Renal cortical epithelial cell (primary cell): ENCODE measurements at places on chromosomes 4 and X.
A peak's percentile ranks its signal among the peaks of the same experiment; 100 is the strongest.

DNA sequence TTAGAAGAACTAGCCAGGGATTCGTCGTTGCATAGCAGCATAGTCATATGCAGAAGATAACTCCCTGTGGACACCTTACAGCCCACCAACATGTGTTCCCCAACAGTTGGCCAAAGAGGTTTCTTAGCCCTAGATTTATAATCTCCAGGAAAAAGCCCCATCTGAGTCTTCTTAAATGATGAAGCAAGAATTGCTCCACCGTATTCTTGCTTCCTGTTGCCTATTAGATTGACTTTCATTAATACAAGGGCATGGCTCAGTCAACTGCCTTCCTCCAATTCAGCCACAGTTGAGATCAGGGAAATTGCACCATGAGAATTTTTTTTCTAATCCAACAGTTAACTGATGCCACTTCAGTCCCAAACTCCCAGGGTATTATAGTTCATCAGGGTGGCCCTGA, 5.2 kb upstream of the AFF2 start:
- DNase-seq = no peak

GRCh38 chr4:2810388-2810787, 17.5 kb downstream of the SH3BP2 start:
- DNase-seq = no peak

DNA sequence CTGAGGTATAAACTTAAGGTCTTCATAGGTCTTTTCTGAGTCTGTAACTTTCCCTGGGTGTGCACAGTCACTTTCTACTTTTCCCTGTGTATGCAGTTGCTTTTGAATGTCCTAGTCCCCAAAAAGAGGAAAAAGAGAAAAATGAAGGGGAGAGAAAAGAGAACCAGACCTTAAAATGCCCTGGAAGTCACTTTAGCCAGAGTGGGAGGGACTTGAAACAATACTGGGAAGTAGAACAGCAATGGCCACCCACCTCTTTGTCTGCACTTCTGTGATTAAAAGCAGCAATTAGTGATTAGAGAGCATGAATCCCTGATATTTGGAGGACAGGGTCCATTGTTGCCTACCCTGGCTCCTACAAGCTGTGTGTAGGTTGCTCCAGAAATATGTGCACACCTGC, 36.1 kb downstream of the ZCCHC13 start:
- DNase-seq = no peak

- DNase-seq = peak; percentile 57
Observed at GRCh38 chr4:184439856-184440594, 34.3 kb downstream of the IRF2 start.

GRCh38 chr4:48033412-48033811, 16.8 kb downstream of the NIPAL1 start:
- DNase-seq = no peak

DNA sequence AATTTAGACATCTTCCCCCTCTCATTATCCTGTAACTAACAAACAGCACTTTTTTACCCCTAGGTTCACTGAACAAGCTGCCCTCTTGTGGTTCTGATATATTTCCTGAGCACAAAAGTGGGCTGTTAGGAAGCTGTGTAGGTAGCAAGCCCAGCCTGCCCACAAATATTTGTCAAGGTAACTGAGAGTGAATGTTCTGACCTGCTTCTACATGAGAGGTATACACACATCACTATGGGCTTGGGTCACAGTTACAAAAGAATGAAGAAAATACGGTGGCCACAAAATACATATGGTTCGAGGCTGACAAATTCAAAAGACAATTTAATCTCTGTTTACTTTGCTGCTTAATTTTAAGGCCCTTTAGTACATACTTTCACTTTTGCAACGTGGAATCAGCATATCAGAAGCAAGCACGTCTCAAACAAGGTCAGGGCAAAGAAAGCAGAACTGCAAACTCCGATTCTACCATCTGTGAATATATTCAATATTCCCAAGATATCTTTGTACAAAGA, 78.7 kb downstream of the RBM47 start:
- peak; percentile 84 for DNase-seq

GRCh38 chr4:123163501-123163900, 233.1 kb upstream of the SPRY1 start:
- DNase-seq = no peak

GRCh38 chr4:62394766-62395165, 1194.6 kb downstream of the ADGRL3 start:
- DNase-seq = no peak

- DNase-seq = no peak
Observed at GRCh38 chr4:124469981-124470380, 242.6 kb downstream of the ANKRD50 start.

DNA sequence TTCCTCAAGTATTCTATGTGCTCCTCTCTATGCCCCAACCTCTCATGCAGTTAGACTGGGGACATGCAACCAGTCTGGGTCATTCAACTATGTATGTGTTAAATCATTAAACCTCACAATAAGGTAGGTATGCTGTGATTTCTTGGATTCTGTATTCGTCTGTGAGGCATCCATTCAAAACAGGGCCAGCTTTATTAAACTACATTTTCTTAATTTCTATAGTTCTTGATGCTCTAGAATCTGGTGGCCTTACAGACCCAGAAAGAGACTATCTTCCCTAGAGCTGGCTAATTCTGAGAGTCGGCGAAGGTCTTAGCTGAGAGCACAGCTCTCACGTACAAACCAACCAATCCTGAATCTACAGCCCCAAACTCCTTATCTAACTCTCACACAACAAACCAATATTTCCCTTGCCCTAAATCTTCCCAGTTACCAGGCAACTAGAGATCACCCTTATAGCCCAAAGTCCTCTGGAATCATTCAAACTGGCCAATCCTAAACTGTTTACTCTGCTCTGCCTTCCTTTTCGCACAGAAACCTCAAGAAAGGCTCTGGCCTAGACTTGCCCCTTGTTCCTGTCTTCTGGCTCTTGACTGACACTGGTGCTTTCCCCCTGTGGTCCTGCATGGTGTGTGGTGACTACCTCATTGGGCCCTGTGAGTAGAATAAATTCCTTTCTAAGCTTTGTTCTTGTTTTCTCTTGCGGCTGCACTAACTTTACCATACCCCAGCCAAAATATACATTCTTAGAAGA, 203.5 kb upstream of the TET2 start:
- DNase-seq = no peak

DNA sequence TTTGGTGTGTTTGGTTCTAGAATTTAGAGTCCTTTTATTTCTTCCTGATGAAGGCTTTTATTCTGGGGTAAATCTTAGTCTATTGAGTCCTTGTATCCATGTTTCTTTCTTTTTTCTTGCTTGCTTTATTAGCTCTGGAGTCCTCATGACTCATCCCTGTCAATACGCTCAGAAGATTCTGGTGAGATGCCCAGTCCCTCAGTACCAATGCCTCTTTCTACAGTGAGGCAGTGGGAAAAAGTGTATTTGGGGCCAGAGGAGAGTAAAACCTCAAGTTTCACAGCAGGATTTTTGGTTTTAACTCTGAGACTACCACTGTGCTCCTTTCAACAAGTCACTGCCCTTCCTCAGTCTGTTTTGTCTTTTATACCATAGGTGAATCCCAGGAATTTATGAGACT, 368.0 kb downstream of the GBA3 start:
- peak; percentile 55 for DNase-seq

DNA sequence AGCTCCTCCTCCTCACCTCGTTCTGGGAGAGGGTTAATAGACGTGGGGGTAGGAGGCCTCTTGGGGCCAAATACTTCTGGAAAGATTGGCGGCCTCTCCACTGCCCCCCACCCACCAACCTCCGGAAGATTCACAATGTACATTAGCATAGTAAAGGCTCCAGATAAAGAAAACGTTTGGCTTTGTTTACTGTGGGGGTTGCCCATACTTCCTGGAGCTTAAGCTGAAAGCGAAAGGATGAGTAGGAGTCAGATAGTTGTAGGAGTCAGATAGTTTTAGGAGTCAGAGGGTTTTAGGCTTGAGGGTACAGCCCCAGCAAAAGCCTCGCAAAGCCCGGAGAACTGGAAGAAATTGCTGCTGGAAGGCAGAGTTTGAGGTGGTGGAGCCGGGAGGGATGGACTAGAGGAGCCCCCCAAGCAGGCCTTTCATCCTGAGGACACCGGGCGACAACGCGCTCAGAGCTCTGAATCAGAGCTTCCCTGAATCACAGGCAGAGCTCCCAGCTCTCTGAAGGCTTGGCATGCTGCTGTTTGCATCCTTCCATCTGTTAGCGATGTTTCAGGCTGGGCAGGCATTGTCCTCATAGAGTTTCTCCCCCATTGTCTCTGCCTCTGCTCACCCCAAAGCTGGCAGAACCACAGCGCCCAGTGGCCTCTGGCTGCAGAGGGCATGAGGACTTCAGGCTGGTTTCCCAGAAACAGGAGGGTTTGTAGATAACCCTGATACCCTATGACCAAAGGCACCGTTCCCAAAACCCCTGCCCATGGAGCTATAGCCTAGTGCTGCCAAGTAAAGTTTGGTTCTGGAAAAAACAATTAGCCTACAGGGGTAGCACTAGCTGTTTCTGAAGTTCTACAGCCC, 280.7 kb downstream of the BCOR start:
- no peak for DNase-seq

GRCh38 chr4:92252846-92253245, 50.9 kb upstream of the GRID2 start:
- DNase-seq = no peak

- no peak for DNase-seq
Observed at GRCh38 chrX:18468599-18468998, 43.2 kb downstream of the CDKL5 start.

DNA sequence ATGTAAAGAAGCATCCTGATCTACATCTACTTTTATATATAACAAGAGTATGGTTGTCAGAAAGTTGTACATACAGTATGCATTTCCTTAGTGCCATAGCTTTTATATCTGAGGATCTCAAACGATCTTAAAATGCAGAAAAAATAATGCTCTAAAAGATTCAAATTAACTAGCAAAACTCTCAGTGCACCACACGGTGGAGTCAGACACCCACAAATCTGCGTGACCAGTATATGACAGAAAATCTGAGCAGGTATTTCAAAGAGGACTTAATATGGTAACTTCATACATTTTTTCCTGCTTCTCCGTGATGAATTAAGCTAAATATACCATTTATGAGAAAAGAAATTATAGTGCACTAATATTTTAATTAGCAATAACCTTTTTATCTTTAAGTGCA, 803.0 kb downstream of the DMD start:
- DNase-seq = no peak

- no peak for DNase-seq
Observed at GRCh38 chrX:49188468-49189076, 2.4 kb upstream of the PRICKLE3 start.

- peak; percentile 22 for DNase-seq
Observed at GRCh38 chrX:31423609-31424189, 351.9 kb upstream of the FTHL17 start.

GRCh38 chr4:119041951-119042560, 93.6 kb upstream of the MYOZ2 start:
- DNase-seq = peak; percentile 79

DNA sequence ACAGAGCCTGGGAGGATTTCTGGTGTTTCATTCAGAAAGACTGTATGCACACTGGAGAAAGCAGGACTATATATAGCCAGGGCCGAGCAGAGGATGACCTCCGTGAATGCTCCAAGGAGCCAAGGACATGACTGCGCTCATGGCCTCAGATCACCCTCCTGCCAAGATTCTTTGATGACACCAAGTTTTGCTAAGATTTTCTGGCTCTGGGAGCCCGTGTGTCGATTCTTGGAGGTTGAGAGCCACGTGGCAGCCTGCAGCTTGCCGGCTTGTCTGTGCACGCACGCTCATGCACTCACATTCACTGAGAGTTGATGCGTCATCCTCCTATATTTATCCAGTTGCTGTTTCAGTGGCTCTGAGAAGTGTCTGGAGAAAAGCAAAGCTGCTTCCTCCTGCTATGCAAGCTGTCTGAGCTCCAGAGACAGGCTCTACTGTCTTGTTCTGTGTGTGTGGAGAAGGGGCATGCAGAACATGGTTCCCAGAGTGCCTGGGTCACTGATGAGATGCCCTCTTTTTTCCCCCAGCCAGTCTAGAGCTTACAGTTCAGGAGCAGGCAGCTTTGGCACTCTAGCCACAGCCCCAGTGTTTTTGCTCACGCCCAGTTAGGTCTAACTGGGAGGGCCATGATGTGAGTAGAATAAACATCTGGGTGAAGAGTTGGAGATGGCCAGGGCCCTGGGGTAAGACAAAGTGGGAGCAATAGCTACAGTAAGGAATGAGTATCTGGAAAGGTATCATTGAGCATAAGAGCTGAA, 64.9 kb upstream of the SCOC start:
- no peak for DNase-seq

DNA sequence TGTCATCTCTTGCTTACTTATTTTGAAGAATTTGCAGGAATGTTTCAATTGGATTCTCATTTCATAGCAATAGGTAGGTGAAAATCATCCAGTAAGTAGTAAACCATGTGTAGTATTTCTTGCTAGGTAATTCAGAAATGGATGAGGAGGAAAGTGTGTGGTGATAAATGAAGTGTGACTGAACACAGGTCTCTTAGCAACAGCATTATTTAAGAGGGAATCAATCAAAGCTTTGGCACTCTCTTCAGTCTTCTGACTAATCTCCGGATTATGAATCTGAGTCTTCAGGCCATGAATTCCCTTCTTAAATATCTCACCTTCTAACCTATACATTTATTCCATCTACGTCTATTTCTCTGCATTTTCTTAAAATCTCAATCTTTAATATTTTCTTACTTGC, 55.8 kb upstream of the ARHGAP24 start:
- peak; percentile 61 for DNase-seq

DNA sequence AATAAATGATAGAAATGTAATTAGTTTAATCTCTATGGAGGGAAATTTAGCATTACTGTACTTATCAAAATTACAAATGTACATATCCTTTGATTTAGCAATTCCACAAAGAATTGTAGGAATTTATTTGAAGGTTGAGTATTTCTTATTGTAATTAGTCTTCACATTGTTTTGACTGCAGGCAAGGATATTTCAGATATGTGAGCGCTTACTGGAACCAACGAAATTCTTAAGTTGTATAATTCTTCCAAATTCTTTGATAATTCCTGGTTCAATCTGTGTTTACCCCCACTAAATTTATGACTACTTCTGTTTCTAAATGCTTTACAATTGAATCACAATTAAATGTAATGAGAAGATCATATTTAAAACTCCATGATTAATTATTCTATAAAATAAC, 26.9 kb upstream of the WWC2 start:
- no peak for DNase-seq

DNA sequence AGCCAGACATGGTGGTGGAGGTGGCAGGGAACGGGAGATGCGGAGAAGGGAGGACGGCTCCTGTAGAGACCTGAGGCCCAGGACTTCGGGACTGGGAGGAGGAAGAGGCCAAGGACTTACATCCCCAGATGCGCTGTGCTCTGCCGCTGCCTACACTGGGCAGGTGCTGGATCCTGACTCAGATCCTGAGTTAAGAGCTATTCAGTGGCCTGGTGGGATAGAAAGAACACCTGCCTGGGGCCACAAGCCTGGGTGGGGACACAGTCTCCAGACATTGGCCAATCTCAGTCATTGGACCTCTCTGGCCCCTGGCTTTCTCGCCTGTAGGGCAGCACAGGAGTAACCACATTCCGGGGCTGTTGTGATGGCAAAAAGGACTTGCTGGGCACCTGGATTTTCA, 10.9 kb upstream of the MSX1 start:
- DNase-seq = no peak
